ENCODE measurements at places on chromosomes 7 and 10. TPM values are rescaled to one million over a fixed set of nuclear protein-coding genes. Genes with fewer than 3 reads are reported as not detected.

The PON1 gene
- total RNA-seq = not detected

The PPP1R3C gene
- total RNA-seq = 0.16 TPM

The AASS gene
- 3.5 TPM for total RNA-seq

The KIN gene
- 16.7 TPM for total RNA-seq

The NUTM2E gene
- total RNA-seq = not detected

The CPVL gene
- total RNA-seq = not detected

The ITGB8 gene
- 0.02 TPM for total RNA-seq

The C10orf143 gene
- 12.0 TPM for total RNA-seq

The FAM185A gene
- total RNA-seq = 7.0 TPM

The CHST3 gene
- total RNA-seq = 0.38 TPM

The AKR1C1 gene
- total RNA-seq = 0.60 TPM

The CTTNBP2 gene
- not detected for total RNA-seq

The SPDYE2B gene
- not detected for total RNA-seq

The FAM25C gene
- total RNA-seq = not detected

The AOAH gene
- 23.5 TPM for total RNA-seq

The TDRD1 gene
- total RNA-seq = 0.09 TPM

The PMPCB gene
- 96.1 TPM for total RNA-seq

The CDC14C gene
- total RNA-seq = not detected

The GIMAP2 gene
- 47.8 TPM for total RNA-seq

The SMC3 gene
- 85.6 TPM for total RNA-seq

The RFC2 gene
- total RNA-seq = 95.3 TPM
